ENCODE measurements at places on chromosomes 3 and 15.

DNA sequence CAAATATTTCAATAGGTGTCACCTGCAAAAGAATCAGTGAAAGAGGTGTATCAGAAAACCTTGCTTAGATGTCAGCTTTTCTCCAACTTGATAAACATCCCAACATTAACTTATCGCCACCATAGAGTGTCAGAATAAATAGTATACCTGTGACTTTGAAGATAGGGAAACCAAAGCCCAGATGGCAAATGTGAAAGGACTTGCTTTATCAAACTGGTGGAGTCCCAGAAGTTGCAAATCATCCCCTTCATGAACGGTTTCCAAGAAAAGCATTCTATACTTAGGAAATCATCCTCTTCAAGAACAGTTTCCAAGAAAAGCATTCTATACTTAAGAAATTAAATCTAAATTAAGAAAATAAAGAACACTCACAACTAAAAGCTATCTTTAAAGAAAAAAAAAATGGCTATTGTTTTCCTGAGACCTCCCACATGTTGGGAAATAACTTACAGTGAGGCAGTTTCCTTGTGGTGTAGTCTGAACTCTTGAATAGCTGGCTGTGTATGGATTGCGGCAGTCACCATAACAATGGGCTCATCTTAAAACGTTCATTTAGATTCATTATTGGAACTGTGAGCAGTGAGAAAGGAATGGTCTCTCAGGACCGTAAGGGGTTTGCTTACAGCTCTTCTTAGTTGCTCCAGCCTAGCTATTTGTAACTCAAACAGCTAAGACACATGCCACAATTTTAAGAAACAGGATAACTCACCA lies 56.5 kb downstream of the GHSR start:
- no peak for DNase-seq

DNA sequence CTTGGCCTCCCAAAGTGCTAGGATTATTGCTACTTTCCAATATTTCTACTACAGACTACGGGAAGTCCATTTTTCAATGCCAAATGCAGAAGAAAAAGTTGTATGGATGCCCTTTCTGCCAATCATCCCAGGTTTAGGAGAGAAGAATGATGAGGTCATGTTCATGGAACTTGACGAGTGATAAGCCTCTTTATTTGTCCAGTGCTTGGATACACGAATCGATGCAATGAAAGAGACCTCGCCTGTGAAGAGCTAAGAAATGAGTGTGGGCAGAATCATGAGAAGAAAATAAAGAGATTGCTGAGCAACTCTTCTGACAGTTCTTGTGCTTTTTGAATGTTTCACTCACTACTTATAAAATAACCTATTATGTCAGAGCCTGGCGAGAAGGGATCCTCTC lies 996 bp upstream of the SLC28A1 start:
- no peak for DNase-seq

- no peak for DNase-seq
Measured at GRCh38 chr3:64053117-64053516, 29.8 kb upstream of the PSMD6 start.

DNA sequence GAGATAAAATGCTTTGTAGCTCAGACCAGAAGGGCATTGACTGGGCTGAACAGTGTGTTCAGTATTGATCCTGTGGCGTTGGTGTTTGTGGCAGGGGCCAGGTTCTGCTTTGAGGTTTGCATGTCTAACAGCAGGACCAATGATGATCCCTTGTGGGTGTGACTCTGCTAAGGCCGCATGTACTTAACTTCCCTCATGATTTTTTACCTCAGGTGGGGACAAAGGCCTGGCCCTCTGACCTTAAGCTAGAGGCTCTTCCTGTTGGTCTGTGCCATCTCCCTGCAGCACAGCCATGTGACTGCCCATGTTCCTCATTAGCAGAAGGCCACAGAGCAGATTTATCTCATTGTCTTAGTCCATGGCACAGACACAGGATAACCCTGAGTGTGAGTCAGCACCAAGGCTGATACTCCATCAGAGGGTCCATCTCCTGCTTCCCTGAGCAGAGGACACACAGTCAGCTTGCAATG lies 34.3 kb upstream of the BSN start:
- DNase-seq: no peak

- DNase-seq: no peak
Measured at GRCh38 chr3:45425237-45425933, 37.0 kb downstream of the LARS2 start.

- DNase-seq: no peak
Measured at GRCh38 chr3:99472385-99472784, 166.0 kb upstream of the COL8A1 start.

DNA sequence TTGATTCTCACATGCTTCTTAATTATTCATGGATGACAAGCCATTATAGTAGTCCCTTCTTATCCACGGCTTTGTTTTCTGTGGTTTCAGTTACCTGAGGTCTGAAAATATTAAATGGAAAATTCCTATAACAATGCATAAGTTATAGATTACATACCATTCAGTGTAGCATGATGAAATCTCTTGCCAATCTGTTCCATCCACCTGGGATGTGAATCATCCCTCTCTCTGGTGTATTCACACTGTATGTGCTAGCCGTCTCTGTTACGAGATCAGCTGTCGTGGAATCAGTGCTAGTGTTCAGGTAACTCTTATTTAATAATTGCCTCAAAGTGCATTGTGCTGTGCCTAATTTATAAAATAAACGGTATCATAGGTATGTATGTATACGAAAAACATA lies 5.2 kb downstream of the WDR5B start:
- DNase-seq: no peak

DNA sequence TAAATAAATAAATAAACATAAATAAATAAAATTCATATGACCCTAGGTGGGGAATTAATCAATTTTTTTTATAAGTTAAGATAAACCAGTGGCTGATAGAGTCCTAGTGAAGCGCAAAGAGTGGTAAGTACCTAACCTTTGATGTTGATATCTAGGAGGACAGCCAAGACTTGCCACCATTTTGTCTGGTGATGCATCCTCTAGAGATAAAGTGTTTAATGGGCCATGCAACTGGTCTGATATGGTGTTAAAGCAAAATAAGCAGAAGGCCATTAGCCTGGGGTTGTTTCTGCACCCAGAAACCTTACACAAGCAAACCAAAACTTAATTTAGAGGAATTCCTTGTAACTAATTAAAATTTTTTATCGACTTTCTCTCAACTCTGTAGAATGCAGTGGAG lies 9.6 kb upstream of the USP8 start:
- DNase-seq: no peak

DNA sequence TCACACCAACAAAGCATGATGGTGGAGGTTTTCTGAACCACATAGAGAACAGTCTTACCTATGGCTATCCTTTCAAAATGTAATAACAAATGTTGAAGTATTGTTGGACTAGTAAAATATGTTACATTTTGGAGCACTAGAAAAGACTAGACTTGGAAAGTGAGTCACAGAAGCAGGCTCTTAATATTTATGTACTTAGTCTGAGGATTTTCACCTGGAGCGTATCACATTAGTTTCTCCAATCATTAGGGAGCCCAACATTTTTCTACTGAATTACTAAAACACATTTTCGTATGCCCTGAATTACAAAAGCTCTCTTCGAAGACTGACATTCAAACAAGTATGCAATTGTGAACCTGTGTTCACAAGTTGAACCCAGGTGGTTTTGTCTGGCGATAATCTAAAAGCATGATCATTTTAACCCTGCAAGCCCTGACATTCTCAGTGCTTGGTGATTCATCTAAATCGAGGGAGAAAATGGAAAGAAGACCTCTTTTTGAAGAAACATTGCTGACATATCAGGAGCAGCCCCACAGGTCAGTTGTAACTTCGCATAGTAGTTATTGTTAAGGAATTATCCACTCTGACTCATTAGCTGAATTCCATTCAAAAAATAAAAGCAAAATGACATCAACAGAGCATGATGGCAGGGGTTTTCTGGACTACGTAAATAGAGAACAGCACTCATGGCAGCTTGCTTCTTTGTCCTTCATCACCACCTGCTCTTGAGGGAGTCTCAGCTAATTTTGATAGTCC lies 679.8 kb upstream of the NECTIN3 start:
- no peak for DNase-seq

DNA sequence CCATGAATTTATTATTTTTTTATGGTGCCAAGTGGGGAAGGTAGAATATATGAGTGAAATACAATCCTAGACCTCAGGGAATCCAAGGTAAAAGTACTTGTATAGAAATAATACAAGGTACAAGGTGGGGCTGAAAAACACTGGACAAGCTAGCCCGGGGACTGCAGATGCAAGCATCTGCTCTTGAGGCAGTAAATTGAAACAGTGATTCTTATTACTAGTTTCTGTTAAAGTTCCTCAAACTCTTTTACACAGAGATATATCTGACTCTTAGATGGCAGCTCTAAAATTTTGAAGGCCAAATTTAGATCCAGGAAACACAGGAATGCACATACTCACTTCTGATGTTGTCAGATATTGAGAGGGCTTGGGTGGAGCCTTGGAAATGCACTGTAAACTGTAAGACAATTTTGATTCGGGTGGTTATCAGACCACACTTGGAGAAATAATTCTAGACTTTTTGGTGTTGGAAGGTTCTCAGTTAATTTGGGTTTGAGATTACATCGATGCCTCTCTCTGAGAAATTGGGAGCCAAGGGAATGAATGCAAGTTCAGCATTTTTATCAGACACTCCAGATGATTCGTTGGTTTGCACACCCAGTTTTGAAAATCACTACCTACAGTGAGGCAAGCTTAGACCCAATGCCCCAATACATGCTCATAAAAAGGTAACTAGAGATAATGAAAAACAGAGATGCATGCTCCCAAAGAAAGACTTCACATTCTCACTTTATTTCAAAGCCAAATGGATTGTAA lies 7.3 kb downstream of the TP63 start:
- no peak for DNase-seq

DNA sequence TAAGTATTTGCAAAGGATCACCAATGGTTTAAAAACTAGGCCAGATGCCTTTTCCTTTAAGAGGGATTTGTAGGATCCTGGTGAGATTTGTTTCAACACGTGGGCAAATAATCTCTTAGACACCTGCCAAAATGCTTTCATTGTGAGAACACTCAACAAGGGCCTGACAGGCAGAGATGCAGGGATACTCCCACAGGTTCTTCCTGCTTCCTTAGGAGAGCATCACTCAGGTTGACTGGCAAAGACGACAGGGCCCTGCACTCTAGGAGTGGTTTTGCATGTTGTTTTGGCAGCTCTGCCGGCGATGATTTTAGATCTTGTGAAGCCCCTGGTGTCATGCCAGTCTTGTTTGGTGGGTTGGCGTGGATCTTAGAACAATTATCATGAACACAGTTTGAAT lies 184.5 kb downstream of the NR1D2 start:
- no peak for DNase-seq

DNA sequence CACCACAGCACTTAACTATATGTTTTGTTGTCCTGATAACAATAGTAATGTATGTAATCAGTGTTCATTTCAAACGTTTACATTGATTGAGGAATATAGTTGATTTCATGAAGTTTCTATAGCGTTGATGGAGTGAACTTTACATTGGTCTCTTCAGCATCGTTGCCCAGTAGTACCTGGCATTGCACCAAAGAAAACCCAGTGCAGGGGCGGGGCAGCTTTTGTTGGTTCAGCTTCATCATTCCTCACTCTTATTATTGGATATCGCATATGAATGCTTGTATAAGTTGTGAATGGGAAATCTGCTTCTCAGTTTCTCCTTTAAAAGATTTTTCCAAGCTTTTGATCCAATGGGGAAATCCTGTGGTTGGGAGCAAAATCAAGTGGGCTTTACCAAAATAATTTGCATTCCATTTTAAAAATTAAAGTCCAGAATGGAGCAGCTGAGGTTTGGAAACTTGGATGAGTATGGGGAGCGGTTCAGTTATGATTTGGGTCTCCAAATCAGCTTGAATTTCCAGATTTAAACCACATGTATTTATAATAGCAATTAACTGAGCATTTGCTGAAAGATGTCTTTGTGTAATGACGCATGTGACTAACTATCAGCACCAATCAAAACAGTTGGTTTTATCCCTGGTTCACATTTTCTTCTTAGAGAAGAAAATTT lies 213.7 kb downstream of the ALCAM start:
- DNase-seq: no peak

DNA sequence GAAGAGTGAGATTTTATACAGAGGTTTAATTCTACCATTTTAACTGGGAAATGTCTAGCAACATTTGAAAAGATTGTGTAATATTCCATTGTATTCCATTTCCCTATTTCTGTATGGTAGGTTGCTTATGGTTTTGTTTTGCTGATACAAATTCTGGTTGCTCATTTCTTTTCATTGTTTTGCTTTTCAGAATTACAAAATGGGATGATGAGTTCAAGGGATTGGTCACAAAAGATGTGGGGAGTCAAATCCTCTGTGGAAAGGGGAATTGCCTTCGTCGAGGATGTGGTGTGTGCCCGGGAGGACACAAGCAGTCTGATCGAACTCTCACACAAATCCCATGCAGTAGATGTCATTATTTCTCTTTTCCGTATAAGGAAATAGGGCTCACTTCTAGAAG lies 18.3 kb downstream of the SLCO3A1 start:
- DNase-seq: no peak

GRCh38 chr3:8444883-8445282 lies 56.7 kb upstream of the LMCD1 start:
- no peak for DNase-seq

- DNase-seq: no peak
Measured at GRCh38 chr15:54515664-54516582, 537.7 kb downstream of the UNC13C start.

DNA sequence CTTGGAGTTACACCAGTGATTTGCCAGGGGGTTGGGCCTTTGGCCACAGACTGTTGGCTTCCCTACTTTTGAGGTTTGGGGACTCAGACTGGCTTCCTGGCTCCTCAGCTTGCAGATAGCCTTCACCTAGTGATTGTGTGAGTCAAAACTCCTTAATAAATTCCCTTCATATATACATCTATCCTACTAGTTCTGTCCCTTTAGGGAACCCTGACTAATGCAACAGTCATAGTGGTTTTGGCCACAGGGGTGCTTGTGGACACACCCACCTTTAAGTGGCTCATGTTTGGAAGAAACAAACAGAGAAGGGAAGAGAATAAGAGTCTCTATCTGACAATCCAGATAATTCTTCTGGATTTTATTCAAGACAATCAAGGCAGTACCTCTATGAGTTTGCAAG lies 457.7 kb downstream of the EPHA3 start:
- DNase-seq: no peak

GRCh38 chr15:87045746-87046145 lies 966.1 kb downstream of the AGBL1 start:
- DNase-seq: no peak

DNA sequence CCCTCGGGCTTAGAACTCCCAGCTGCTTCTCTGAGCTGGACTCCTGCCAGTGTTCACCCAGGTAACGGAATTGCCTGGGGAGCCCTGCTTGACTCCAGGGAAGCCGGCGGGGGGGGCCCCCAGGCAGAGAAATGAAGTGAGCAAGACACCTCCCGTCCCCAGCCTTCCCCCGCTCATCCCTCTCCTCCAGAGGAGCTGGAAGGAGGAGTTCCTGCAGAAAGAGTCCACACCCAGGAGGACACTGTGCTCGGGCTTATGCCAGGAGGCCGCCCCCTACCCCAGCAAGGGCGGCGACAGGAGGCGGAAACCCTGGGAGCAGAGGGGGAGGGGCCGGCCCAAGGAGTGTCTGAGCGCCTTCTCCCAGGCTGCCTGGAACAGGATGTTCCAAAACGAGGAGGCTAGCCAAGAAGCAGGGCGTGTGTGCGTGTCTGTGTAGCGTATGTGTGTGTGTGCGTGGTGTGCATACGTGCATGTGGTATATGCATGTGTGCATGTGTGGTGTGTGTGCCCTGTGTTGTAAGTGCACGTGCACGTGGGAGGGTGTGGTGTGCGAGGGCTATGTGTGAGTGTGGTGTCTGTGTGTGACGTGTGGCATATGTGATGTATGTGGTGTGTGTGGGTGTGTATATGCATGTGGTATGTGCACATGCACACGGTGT lies 511.3 kb downstream of the SHQ1 start:
- no peak for DNase-seq

Measured in activated CD4-positive, alpha-beta T cell treated with anti-CD3 and anti-CD28 coated beads, Interleukin-2, amount 50 U/mL, for 4 hours (primary cell).